ENCODE measurements at places on chromosomes 5 and 9. TPM values are rescaled to one million over a fixed set of nuclear protein-coding genes. Genes with fewer than 3 reads are reported as not detected.

GRCh38 chr5:158487156-158487555, 612.6 kb downstream of the EBF1 start:
- no peaks in the 10 kb centered on the region for H3K36me3 ChIP-seq
- H3K4me3 ChIP-seq, result no peak overlapping the region
- H3K4me1 ChIP-seq, result peaks cover 17% of the 10 kb centered on the region
- H3K27ac ChIP-seq, result no peak overlapping the region
- peaks cover 10% of the 10 kb centered on the region for H3K27me3 ChIP-seq
- DNase-seq, result no peak

DNA sequence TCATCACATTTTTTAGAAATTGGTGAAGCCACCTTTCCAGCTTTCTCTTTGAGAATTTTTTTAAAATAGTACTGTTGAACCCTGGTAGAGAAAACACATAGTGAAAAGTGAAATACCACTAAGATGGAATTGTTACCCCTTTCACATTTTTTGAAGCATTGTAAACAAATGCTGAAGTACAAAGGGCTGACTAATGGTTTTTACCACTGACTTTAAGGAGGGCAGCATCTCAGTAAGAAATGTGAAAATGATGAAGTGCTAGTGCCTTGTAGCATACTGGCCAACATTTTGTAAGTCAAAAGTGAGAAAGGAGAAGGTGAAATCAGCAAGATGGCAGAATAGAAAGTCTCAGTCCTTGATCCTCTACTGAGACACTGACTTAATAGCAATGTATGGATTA, 320.6 kb downstream of the PJA2 start:
- DNase-seq, result no peak
- H3K27ac ChIP-seq, result no peak overlapping the region
- no peak overlapping the region for H3K4me3 ChIP-seq
- H3K4me1 ChIP-seq, result no peaks in the 10 kb centered on the region

DNA sequence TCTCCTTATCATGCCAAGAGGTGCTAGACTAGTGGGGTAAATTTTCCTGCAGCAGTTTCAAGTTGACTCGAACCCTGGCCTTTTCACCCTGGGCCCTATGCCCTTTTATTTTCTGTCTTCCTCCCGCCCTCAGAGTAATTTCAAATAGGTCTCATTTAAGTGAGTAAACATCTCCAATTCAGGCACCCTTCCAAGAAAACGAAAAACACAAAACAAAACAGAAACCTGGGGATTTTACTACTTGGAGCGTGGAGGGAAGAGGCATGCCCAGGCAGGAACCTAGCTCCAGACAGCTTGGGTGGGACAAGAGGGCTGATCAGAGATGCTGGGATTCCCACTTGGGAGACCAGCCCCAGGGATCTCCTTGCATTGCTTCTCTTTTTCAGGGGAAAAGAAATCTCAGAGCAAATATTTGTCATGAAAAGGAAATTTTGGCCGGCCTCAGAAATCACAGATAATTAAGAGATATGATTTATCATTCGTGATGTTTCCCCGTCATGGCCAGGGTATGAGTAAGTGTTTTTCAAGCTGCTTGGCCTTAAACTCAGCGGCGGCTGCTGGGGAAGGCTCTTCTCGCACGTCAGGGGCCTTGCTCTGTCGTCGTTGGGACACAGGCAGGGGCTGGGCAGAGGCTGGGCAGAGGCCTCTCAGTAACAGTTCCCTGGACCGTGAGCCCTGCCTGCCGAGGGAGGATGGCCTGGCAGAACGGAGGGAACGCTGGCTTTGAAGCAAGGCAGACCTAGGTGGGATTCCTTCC, 248.6 kb upstream of the KLF4 start:
- peaks cover 91% of the 10 kb centered on the region for H3K27me3 ChIP-seq
- H3K4me1 ChIP-seq, result peaks cover 12% of the 10 kb centered on the region
- no peak overlapping the region for H3K27ac ChIP-seq

DNA sequence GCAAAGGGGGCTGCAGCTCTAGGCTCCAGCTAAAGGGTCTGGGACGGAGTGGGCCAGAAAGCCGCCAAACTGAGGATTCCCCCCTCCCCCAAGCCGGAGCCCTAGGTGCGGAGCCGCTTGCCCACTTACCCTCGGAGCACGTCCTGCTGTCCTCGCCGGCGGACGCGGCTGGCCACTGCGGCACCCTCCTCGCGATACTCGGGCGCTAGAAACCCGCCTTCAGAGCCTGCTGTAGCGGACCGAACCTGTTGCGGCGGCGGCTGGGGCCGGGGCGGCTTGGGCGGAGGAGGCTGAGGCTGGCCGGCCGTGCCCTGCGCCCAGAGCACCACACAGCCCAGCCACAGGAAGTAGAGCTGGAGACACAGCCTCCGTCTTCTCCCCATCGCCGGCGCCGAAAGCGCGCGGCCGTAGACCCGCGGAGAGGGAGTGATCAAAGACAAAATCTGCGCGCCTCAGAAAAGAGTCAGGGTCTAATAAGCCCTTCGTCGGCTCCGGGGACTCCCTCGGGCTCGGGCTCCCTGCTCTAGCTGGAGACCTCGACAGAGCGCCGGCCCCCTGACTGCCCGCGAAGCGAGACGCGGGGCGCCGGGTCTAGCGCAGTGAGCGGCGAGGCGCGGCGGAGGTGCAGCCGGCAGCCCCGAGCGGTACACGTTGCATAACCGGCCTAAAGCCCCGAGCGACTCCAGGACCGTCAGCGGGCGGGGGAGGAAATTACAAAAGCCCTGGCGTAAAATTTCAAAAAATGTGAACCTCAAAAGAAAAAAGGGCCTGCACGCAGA, 635 bp downstream of the FBN2 start:
- peaks cover 6% of the 10 kb centered on the region for H3K4me1 ChIP-seq
- H3K36me3 ChIP-seq, result no peaks in the 10 kb centered on the region
- H3K4me3 ChIP-seq, result peak overlapping the region; percentile 81
- DNase-seq, result peak; percentile 27

DNA sequence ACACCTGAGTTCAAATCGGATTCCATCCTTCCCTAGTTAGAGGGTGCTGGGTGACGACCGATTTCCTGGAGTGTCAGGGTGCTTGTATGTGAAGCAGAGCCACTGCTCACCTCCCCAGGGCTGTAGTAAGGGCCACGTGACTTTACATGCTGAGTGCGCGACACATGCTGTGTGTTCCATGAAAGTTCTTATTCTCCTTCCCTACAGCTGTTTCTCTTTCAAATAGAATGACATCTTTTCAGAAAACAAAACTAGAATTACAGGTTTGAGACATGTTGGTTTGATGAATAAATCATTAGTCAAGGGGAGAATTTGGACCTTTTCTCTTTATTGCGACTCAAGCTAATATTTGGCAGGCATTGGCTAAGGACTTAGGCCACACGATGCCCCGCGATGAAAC, 113.1 kb downstream of the JMY start:
- H3K36me3 ChIP-seq, result peaks cover 2% of the 10 kb centered on the region
- H3K27me3 ChIP-seq, result no peaks in the 10 kb centered on the region
- no peak overlapping the region for H3K27ac ChIP-seq

DNA sequence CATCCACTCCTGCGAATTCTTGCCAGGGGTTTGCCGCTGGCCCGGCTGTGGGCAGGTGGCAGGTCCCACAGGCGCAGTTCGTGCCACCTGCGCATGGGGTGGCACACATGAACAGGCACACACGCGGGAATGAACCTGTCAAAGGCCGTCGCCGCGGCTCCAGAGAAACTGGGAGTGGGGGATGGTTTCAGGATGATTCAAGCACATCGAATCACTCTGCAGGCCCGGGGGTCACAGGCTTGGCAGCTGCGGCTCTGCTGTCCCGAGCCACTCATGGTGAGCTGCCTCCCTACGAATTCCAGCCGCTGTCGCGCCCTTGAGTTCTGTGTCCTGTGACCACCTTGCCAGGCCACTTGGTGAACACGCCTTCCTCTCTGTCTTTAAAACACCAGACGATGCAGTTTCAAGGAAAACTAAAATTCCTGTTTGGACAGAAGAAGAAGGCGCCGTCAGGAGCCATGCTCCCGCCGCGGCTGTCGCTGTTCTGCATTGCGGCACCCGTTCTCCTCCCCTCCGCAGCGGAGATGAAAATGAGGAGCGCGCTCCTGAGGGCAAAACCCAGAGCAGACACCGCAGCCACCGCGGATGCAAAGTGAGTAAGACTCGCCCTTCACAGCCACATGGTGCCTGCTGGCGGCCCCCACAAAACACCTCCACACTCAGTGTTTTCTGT, 15.4 kb upstream of the EXOC3 start:
- no peak overlapping the region for H3K4me3 ChIP-seq
- no peaks in the 10 kb centered on the region for H3K36me3 ChIP-seq
- H3K27ac ChIP-seq, result no peak overlapping the region
- H3K27me3 ChIP-seq, result peaks cover 3% of the 10 kb centered on the region

GRCh38 chr5:132752581-132753125, 5.4 kb downstream of the CCNI2 start:
- H3K4me1 ChIP-seq, result no peaks in the 10 kb centered on the region
- no peak overlapping the region for H3K27ac ChIP-seq
- H3K4me3 ChIP-seq, result no peak overlapping the region
- H3K27me3 ChIP-seq, result peaks cover 35% of the 10 kb centered on the region

DNA sequence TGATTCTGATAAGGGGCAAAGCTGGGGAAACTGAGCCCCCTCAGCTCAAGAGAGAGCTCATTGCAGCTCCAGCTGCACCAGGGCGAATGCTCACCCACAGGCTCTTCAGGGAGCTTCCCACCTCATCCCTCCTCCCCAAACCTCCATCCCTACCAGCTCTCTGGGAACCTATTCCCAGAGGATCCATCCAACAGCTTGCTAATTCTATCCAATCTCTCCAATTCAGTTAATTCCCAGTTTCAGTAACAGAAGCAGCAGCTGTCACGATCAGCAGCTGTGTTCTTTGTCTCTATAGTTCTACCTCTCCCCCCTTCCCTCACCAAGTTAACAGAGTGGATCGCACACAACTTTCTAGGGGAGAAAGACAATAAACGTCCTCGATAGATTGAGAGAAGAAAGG, 135.5 kb upstream of the EFNA5 start:
- H3K4me1 ChIP-seq, result peaks cover 14% of the 10 kb centered on the region
- no peak overlapping the region for H3K27ac ChIP-seq
- H3K36me3 ChIP-seq, result no peaks in the 10 kb centered on the region
- no peak for DNase-seq

DNA sequence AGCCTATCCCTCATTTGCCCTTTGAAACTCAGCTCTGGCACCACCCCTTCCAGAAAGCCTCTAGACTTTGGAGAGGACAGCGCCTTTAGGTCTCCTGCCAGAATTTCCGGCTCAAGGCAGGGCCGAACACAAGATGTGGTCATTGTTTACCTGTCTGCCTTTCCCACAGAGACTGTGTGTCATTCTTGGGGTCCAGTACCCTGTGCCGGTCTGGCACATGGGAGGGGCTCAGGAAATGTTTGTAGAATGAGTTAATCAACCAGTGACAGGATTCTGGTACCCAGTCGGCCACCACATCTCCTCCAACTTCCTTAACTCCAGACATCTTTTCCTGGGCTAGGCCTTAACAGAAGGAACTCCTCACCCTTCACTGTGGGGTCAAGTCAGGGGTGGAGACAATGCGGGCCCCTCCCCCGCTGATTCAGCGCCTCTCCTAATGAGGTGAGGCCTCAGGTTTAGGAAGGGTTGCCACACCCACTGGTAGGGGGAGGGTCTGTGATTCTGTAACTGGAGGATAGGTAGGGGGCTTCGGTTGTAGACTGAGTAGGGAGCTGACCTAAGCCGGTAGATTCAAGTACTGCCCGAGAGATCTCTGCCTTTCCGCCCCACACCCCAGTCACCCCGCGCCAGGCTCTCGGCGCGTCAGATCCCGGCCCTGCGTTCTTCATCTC, 29.3 kb downstream of the PCDH1 start:
- peaks cover 17% of the 10 kb centered on the region for H3K4me1 ChIP-seq
- no peaks in the 10 kb centered on the region for H3K27me3 ChIP-seq
- H3K27ac ChIP-seq, result peak overlapping the region; percentile 97
- peak; percentile 33 for DNase-seq
- H3K36me3 ChIP-seq, result no peaks in the 10 kb centered on the region
- H3K4me3 ChIP-seq, result peak overlapping the region; percentile 81

DNA sequence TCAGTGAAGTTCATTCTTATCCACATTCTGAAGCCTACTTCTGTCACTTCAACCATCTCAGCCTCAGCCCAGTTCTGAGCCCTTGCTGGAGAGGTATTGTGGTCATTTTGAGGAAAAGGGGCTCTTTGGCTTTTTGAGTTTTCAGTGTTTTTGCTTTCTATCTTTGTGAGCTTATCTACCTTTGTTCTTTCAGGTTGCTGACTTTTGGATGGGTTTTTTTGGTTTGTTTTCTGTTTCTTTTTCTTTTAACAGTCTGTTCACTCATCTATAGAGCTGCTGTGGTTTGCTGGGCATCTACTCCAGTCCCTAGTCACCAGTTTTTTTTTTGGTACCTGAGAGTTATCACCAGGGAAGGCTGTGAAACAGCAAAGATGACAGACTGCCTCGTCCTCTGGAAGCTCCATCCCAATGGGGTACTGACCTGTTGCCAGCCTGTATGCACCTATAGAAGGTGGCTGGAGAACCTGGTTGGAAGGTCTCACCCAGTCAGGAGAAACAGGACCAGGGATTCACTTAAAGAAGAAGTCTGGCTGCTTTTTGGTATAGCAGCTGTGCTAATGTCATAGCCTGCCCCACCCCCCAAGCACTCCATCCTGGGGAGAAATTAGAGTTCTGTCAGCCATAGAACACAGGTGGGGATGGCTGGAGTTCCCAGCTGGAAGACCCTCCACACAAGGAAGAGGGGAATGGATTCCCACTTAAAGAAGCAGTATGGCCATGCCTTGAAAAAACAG, 138.6 kb upstream of the TSLP start:
- no peak for DNase-seq
- no peak overlapping the region for H3K27ac ChIP-seq

- no peaks in the 10 kb centered on the region for H3K4me1 ChIP-seq
- no peak for DNase-seq
- H3K27me3 ChIP-seq, result peaks cover 41% of the 10 kb centered on the region
Measured at GRCh38 chr5:154110716-154111115, 71.9 kb downstream of the MFAP3 start.

GLRA1 gene
- not detected for total RNA-seq

IFNK gene
- total RNA-seq, result not detected

CA9 gene
- 0.31 TPM for total RNA-seq

SLCO6A1 gene
- total RNA-seq, result 2.0 TPM

RGP1 gene
- 37.8 TPM for total RNA-seq

SIMC1 gene
- total RNA-seq, result 33.0 TPM

TRPM6 gene
- total RNA-seq, result 0.20 TPM

NRARP gene
- total RNA-seq, result 24.0 TPM

KIF20A gene
- 28.8 TPM for total RNA-seq

GZMA gene
- total RNA-seq, result not detected
